ENCODE measurements at places on chromosomes 13 and 19.

GRCh38 chr19:18097993-18098890, 664 bp downstream of the MAST3 start:
- DNase-seq = no peak

DNA sequence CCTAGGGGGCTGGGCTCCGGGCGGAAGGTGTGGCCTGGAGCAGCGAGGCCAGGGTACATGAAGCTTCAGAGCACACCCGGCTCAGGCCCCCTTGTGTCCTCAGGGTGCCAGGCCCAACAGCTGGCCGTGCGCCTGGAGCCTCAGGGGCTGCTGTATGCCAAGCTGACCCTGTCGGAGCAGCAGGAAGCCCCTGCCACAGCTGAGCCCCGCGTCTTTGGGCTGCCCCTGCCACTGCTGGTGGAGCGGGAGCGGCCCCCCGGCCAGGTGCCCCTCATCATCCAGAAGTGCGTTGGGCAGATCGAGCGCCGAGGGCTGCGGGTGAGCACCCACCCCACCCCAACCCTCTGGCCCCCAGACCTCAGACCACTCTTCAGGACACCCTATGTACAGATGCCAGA, 3.2 kb downstream of the SYDE1 start:
- DNase-seq = no peak

DNA sequence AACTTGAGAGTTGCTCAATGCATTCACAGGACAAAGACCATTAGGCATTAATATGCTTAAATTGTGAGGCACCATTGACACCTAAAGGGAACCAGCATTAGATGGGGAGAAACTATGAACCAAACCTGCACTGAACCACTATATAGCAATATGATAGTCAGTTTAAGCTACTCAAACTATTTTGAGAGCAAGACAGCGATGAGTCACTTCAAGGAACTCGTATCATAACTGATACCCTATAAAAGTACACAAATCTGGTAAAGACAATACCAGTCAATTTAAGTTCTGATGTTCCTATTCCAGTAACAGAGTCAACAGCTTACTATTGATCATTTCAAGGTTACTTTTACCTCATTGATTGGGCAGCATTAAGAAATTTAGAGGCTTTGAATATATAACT, 151.3 kb upstream of the ATXN8OS start:
- no peak for DNase-seq

DNA sequence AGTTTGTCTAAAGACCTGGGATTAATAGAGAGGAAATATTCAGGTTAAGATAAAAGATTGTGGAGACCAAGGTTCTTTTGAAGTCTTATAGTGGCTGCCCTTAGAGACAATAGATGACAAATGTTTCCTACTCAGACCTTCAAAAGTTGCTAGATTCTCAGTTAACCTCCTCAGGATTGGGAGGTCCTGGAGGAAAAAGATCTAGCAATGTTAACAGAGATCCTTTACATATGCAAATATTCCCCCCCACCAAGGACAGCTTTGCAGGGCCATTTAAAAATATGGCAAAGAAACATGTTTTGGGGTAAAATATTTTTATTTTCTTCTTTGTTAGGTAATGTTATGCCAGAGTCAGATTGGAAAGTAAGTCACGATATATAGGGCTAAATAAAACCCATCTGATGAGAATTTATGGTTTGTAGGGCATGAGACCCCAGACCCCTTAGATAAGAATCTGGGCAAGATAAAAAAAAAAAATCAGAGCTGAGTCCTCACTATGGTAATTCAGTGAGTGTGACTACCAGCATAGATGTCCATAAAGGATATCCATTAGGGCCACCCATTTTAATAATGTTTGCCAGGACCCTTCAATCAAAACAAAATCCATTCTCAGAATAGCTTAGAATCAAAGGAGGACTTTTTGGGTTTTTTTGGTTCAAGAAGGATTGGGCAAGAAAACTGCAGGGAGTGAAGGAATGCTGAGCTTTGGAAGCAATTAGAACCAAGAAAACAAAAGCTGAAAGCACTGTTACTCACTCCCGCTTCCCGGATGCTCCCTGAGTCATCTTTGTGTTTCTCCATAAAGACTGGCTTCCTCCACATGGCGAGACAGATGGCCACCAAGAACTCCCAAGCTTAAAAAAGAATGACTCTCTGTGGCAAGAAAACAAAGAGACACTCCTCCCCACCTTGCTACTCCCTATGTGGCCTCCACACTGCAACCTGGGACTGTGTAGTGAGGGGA, 28.2 kb downstream of the VSTM1 start:
- DNase-seq = peak; percentile 67

- DNase-seq = no peak
Measured at GRCh38 chr13:74037762-74038161, 96.4 kb downstream of the KLF12 start.

DNA sequence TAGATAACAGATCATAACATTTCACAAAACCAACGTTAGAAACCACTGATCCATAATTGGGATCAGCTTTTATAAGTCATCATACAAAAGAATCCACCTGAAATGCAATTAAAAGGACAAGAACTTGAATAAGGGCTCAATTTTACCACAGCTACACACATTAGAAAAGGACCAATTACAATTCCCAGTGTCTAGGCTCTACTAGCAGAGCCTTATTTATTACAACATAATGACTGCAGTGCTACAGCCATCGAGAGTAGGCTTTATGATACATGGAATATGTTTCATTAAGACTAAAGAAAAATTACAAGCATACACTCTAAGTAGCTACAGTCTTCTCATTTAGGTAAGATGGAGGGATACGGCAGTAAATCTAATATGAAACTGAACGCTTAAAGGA, 2.9 kb downstream of the RBM26 start:
- no peak for DNase-seq

- no peak for DNase-seq
Measured at GRCh38 chr19:42764836-42765235, 642 bp downstream of the PSG8 start.

- peak; percentile 68 for DNase-seq
Measured at GRCh38 chr19:2491130-2491801, 15.3 kb downstream of the GADD45B start.

DNA sequence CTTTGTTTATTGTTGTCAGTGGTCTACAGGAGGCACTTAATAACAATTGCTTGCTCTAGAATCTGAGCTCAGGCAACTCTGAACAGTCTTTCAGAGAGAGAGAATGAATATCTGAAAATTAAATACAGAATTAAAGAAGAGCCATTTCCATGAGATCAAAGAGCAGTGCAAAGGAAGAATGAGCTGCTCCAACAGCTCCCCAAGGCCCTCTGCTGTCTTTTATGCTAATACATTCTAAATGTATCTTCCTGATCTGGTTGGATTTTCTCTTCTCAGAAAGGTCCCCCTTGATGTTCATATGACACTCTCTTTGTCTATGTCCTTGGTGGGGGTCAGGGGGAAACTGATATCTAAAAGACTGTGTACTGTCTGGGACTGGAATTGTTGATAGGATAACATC, 1029.6 kb downstream of the PCDH9 start:
- no peak for DNase-seq

- no peak for DNase-seq
Measured at GRCh38 chr19:5143471-5144411, 174.8 kb downstream of the KDM4B start.

DNA sequence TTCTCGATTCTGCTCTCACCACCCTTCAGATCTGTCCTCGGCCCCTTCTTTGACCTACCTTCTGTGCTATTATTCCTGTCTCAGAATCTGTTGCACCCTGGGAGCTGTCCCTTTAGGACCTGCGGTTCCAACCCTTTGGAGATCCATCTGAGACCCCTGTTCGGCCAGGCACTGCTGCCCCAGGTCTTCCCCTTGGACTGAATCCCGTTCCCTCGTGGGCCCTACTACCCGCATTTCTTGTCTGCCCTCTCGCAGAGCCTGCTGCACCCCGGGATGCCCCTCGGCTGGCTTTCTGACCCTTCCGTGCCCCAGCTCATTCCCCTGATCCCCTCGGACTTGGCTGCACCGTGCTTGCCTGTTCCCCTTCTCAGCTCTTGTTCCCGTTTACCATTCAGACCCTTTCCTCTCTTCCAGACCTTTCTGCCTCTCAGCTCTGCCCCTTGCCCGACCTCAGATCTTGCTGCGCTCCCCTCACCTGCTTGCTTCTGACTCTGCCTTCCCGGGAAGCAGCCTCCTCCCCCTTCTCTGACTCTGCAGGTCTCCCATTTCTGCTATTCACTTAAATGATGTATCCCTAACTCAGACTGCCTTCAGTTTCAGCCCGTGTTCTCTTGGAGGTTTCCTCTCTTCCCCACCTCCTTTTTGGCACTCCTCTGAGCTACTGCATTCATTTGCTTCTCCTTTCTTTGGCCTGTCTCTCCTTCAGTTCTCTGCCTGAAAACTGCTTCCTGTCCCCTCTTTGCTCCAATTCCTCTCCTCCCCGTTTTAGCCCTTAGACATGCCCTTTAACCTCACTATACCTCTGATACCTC, 1.1 kb downstream of the ARHGAP35 start:
- DNase-seq = no peak

GRCh38 chr19:47778049-47778953, at the start of gene SELENOW:
SELENOW (plus strand) TSS chr19:47778703; CDS start chr19:47778786, 83 bp downstream.
- DNase-seq = peak; percentile 96

Data from urothelium cell line (cell line).